T-helper 2 cell treated with Interferon-gamma antibody and Interleukin-4, amounts not matched to agents 5 μg/mL and 100 μg/mL, for 36 hours (primary cell): ENCODE measurements at places on chromosomes 4 and X.

- H3K36me3 ChIP-seq = no peaks in the 10 kb centered on the region
- H3K27ac ChIP-seq = no peak overlapping the region
- DNase-seq = no peak
- peaks cover 14% of the 10 kb centered on the region for H3K4me1 ChIP-seq
- no peak overlapping the region for H3K4me3 ChIP-seq
These were observed 309.2 kb upstream of the EMCN start for GRCh38 chr4:100826808-100827548.

DNA sequence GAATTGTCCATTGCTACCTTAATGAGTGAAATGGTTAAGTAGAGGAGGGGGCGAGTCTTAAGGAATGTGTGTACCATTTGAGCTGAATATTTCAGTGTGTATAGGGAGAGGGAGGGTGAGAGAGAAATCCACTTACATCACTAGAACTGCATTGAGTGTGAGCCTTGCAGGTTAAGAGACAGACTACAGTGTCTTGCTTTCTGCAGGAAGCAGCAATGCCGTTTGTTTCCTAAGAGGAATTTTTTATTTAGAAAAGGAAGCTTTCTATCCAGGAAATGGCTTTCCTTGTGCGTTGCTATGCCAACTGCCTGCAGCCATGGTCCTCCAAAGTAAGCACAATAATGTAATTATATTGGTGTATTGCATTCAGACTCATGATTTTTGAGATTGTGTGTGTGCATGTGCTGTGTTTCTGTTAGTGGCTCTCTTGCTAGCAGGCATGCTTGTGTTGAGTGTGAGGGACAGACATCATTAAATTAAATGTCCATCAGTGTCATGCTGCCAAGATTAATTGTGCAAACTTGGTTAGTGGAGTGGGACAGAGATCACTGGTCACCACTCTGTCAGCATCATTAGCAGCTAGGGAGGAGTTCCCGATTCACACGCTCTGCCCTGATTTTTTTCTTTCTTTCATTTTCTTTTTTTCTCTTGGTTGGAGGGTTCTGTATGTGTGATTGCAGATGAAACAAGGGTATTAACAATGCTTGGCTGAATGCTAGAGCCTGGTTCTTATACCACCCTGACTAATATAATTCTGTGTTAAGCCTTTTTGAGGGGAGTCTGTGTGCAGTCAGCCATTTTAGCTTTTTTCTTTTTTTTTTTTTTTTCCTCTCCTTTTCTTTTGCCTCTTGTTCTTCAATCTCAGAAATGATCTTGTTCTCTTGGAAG is 164.3 kb downstream of the RAPGEF2 start:
- no peaks in the 10 kb centered on the region for H3K36me3 ChIP-seq
- H3K27me3 ChIP-seq = no peaks in the 10 kb centered on the region
- no peak overlapping the region for H3K27ac ChIP-seq
- H3K4me3 ChIP-seq = no peak overlapping the region
- no peak for DNase-seq
- H3K4me1 ChIP-seq = no peaks in the 10 kb centered on the region

DNA sequence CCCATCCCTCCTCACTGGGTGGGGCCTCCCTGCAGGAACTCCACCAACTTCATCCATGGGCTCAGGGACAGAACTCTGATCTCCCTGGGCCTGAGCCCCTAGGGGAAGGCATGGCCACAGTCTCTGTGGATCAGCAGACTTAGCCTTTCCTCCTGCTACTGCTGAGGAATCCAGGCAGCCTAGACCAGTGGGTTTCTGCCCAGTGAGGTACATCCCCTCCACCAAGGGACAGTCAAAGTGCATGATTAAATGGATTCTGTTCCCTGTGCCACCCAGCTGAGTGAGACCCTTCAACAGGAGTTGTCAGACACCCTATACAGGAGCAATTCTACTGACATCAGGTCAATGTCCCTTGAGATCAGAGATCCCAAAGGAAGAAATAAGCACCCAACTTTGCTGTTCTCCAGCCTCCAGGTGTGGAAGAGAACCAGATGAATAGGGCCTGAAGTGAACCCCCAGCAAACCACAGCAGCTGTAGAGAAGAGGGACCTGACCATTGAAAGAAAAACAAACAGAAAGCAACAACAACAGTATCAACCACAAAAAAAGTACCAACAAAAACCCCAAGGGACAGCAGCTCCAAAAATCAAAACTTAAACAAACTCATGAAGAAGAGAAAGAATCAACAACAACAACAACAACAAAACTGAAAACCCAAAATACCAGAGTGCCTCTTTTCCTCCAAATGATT is 84.8 kb downstream of the CHIC1 start:
- no peak overlapping the region for H3K27ac ChIP-seq
- no peaks in the 10 kb centered on the region for H3K4me1 ChIP-seq
- no peak overlapping the region for H3K4me3 ChIP-seq
- no peaks in the 10 kb centered on the region for H3K27me3 ChIP-seq

- no peak for DNase-seq
- H3K4me1 ChIP-seq = peaks cover 35% of the 10 kb centered on the region
- no peaks in the 10 kb centered on the region for H3K27me3 ChIP-seq
- peak overlapping the region; percentile 45 for H3K27ac ChIP-seq
- H3K4me3 ChIP-seq = no peak overlapping the region
These were observed 13.2 kb upstream of the S100P start for GRCh38 chr4:6680372-6681034.

DNA sequence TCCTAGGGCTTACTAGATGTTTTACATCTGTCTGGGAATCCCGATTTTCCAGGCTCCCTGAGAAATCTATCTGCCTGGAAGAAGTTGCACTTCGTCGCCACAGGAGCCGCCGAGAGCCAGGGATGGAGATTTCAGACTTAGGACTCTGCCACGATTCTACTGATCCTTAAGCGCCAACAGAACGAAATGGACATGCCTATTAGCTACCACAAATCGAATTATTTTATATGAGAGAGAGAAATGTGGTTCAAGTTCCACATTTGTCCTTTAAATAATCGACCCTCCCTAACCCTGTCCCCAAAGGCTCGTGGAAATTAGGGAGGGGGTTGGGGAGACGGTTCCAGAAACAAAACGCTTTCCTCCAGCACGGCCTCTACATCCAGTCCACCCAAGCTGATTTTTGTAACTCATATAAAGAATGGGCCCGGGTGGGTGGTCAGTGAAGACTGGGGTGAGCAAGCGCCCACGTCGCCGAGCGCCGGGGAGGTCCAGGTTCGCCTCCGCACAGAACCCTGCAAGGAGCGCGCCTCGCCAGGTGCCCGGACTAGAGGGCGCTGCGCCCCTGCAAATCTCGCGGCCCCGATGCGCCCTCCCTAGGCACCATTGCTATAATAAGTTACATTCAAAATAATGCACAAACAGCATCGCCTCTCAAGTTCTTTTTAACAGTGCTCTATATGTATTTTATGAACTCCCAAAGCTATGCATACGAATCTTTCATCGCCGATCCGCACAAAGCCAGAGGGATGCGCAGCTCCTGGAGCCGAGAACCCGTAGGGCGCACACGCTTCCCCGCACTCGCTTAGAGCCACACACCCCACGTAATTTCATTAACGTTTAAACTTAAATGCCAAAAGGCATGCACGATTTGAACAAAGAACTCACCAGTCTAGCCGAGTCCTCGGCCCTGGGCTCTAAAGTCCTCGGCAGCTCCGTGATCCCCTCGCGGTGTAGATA is 2.1 kb upstream of the FAT1 start:
- peak overlapping the region; percentile 10 for H3K27ac ChIP-seq
- no peaks in the 10 kb centered on the region for H3K4me1 ChIP-seq
- DNase-seq = no peak
